ELR (cell line): ENCODE measurements at places on chromosomes 2 and 18.
A peak's percentile ranks its signal among the peaks of the same experiment; 100 is the strongest.

DNA sequence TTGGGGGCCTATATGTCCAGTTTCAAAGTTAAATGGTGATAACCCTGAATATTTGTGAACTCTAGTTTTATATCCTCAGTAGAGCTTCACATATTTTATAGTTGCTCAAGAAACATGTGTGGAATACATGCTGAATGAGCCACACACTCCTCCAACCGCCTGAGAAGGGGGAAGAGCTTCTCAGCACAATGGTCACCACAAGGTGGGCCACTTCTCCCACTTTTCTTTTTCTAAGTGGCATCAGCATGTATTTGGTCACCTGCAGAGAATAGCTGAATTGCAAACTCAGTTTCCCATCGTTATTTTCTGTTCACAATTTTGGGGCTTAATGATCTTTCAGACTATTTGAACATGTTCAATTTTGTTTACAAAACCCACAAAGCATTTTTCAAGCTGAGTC lies 340.5 kb downstream of the PARD3B start:
- DNase-seq = no peak

GRCh38 chr2:222993920-222994650 lies 57.9 kb upstream of the KCNE4 start:
- DNase-seq = peak; percentile 47

DNA sequence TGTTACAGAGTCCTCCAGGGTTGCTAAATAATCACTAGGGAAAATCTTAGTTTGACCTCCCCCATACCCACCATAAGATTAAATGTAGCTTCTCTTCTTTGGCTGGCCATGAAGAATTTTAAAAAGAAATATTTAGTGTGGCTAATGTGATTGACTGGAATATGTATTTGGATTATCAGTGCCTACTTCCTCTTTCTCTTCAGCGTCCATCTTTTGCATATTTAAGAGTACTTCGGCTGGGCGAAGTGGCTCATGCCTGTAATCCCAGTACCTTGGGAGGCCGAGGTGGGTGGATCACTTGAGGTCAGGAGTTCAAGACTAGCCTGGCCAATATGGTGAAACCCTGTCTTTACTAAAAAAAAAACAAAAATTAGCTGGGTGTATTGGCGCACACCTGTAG lies 28.8 kb downstream of the ADAM23 start:
- no peak for DNase-seq

DNA sequence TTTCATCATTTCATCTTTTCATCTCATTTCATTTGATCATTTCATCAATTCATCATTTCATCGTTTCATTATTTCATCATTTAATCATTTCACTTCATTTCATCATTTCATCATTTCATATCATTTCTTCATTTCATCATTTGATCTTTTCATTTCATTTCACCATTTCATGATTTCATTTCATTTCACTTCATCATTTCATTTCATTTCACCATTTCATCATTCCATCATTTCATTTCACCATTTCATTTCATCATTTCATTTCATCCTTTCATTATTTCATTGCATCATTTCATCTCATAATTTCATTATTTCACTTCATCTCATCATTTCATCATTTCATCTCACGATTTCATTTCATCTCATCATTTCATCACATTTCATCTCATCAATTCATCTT lies 127.8 kb downstream of the ANKRD30BL start:
- no peak for DNase-seq

- DNase-seq = no peak
These were observed 19.0 kb downstream of the UBE2E3 start for GRCh38 chr2:180999274-180999964.

GRCh38 chr2:59233448-59233847 lies 992.3 kb upstream of the FANCL start:
- DNase-seq = no peak

DNA sequence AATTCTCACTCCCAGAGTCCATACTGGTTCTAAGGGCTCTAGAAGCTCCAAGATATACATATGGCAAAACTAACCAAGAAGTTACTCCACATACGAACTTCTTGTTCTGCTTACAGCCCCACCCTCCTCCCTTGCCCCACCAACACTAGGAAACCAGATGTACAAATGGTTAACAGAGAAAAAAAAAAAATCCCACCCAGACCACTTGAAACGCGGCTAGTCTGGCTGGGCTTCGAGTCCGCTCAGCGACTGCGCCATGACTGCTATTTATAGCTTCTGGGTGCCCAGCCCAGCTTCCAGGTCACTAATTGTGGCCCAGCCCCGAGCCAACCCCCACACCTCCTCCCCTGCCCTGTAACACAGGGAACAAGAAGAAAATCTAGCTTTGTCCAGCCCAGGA lies 47.0 kb upstream of the IHH start:
- no peak for DNase-seq

DNA sequence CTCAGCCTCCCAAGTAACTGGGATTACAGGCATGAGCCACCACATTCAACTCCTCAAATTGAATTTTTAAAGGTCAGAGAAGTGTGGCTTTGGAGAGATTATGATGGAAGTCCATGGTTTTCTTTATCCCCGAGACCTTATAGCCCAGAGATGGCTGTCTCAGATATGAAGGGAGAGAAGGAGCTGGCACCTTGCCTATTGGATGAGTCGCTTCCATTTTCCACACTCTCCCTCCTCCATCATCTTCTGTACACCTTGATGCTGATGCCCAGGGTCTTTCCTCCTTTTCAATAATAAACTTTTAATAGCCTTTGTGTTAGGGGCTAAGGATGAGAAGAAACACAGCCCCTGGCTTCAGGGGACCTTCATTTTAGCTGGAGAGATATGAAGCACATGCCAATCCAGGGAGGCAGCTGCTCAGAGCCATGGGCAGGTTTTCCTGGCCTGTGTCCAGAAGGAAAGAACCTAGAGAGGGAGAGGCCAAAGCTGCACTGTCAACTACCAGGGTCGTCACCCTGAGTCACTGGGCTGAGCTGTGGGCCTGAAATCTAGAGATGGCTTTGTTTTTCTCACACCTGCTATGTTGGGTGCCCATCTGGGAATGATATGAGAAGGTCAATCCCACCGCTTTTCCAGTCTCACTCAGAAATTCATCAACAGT lies 146.0 kb upstream of the SERTAD2 start:
- DNase-seq = peak; percentile 60

DNA sequence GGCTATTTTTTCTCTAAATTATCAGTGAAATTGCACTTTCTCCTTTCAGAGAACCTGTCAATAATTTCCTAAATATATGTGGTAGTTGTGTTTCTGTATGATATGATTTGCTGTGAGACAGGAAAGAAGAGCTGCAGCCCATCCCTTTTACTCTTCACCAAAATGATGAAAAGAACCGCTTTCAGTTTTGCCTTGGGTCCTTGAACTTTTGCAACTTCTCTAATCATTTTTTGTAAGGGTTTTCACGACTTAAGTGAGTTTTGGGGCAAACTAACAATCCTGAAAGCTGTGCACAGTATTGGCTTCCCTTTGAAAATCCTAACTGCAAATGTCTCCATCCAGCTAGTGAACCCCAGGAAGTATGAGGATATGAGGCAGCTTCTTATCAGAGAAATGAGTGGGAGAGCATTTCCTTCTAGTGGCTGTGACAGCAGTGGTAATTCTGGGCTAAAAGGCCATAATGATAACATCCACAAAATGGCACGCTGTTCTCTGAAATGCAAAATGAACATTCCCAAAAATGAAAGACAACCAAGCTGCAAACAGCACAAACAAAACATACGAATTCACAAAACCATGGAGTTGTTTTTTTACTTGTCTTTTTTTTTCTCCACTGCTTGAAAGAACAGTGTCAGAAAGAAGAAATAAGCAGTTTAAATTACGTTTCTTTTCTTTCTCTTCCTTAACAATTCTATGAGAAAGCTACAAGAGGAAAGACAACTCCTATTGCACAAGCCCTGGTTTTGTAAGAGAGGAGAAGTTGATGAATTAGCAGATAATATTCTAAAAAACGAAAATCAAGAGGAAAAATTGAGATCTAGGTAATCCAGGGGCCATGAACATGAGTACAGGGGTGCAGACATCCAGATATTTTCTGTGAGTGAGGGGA lies 1291.6 kb upstream of the ZEB2 start:
- no peak for DNase-seq

GRCh38 chr2:160538559-160539355 lies 45.1 kb upstream of the RBMS1 start:
- peak; percentile 8 for DNase-seq

DNA sequence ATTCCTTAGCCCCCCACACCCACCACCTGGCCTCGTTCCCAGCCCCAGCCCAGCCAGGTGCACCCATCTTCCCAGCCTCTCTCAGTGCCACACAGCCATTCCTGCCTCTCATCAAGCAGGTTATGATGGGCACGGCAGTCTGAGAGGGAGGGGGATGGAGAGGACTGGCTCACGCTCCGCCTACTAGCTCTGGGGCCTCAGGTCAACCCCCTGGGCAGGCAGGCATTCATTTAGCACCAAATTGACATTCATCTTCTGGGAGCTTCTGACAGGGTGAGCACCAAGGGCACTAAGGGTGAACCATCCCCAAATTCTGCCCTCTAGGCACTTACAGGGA lies 66.2 kb upstream of the FOSL2 start:
- no peak for DNase-seq

DNA sequence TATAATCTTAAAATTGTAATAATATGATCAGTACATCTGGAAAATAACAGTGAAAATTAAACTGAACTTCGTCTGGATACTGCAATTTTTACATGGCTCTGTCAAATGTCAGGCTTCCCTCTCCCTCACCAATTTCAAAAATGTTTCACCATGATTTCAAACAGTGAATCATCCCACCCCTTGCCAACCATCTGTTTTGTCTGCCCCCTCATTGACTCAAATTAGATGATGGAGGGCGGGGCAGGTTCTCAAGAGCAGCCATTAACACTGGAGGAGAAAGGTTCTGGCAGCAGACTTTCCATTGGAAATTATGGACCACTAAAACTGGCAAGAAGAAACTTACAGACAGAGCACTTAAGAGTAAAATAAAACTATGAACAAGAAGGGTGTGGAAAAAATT lies 1195.7 kb upstream of the ZEB2 start:
- DNase-seq = peak; percentile 3

GRCh38 chr18:34031810-34032209 lies 192.9 kb downstream of the NOL4 start:
- DNase-seq = no peak

GRCh38 chr2:161426455-161426921 lies 10.4 kb downstream of the TBR1 start:
- peak; percentile 43 for DNase-seq

DNA sequence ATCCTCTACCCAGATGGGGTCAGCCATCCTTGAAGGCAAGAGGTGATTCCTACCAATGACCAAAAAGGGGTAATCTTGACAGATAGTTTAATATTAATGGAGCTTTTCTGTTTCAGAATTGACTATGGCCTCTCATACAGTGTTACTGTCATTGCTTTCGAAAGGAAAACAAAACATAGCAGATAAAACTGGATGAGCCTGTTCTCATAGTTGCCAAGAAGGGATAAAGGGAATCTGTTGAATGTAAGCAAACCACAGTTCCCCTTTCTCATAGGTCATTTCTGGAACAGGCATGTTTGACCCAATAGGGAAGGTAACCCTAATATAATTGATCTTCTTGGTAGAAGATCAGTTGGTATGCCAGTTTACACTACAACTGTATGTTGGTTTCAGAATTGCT lies 1.6 kb downstream of the RAB27B start:
- DNase-seq = no peak

GRCh38 chr2:29063646-29064345 lies 10.5 kb downstream of the PCARE start:
- DNase-seq = no peak

GRCh38 chr2:198028955-198029354 lies 224.6 kb downstream of the PLCL1 start:
- no peak for DNase-seq

- DNase-seq = no peak
These were observed 776.1 kb upstream of the RAB6C start for GRCh38 chr2:129203331-129203730.

DNA sequence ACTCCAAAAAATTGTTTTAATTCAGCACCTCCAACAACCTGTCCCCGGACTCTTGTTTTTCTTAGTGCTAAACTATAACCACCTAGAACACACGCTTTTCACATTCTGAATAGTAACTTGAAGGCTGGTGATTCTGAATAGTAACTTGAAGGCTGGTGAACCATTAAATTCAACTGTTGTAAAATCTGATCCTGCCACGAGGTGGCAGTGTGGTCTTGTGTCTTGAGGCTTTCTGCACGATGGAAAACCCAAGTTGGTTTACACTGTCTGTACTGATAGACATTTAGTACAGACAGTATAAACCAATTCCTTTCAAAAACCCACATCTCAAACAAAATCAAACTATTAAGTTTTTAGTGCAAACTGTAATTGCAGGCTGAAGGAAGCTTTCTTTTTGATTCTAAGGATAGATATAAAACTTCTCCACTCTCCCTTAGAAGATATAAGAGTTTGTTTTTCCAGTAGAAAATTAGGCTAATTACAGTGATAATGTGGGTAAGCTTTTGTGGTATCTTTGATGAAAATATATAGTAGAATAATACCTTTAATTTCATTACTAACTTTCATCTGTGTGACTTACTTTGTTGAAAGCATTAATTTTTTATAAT lies 57.6 kb downstream of the VAPA start:
- DNase-seq = peak; percentile 74

DNA sequence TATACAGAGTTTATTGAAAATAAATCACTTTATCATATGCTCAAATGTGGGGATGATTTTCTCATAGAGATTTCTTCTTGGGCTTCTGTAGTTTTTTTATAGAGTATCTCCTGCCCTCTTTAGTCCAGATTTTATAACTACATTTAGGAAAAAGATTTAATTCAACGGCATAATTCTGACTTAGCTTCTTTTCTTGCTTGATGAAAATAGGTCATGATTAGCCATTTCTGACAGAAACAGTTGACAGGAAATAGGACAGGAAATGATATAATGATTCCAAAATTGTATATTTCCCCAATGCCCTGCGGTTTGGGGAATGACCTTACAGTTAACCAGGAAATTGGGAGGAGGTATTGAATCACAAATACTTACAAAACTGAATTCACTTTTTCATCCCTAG lies 1531.9 kb upstream of the ACVR2A start:
- peak; percentile 61 for DNase-seq

- peak; percentile 69 for DNase-seq
These were observed 2.3 kb downstream of the PPM1B start for GRCh38 chr2:44171018-44171417.

DNA sequence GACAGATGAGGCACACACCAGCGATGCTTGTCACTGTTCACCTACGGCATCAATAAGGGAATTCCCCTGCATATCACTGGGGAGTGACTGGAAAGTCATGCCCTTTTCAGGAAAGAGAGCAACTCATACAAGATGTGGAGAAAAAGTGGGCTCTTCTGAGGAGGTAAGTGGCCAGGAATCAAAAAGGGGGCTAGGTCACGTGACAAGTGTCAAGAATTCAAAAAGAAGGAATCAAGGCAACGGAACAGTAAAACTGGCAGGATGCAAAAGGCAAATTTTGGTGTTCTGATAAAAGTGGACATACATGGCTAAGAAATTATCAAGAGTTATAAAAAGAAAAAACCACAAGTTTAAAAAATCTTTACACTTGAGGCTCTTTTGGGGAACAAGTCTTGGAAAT lies 190.7 kb upstream of the ACAA2 start:
- no peak for DNase-seq
